ENCODE measurements at places on chromosomes 11 and 22.

- no peak for DNase-seq
These were observed 15.9 kb downstream of the NUP98 start for GRCh38 chr11:3781423-3781822.

DNA sequence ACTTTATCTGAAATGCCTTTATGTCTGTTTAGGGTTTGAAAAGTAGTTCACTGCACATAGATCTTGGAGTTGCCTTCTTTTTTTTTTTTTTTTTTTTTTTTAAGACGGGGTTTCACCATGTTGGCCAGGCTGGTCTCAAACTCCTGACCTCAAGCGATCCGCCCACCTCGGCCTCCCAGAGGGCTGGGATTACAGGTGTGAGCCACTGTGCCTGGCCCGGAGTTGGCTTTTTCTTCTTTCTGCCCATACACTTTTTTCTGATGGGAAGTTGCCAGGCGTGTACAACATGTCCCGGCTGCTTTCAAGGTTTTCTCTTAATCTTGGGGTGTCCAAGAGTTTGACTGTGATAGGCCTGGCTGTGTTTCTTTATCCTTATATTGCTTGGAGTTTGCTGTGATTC, 12.9 kb upstream of the GNB1L start:
- no peak for DNase-seq

DNA sequence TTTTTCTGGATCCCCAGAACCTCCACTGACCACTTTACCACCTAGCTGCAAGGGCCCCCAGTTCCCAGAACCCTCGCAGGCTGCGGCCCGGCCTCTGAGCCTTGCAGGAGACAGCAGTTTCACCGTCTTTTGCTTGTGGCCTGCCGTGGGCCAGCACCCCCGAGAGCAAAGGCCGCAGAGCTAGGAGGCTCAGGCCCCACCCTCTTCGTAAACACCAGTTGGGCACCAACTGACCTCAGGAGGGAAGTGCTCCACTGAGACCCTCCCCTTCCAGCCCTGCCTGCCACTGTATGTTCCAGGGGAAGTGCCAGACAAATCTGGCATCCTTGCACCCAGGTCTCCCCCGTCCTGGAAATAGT, 23.4 kb upstream of the CREB3L1 start:
- DNase-seq: no peak

GRCh38 chr11:129643031-129643721, 172.5 kb upstream of the TMEM45B start:
- DNase-seq: peak; percentile 85

GRCh38 chr11:85279267-85279666, 347.9 kb downstream of the DLG2 start:
- DNase-seq: no peak

DNA sequence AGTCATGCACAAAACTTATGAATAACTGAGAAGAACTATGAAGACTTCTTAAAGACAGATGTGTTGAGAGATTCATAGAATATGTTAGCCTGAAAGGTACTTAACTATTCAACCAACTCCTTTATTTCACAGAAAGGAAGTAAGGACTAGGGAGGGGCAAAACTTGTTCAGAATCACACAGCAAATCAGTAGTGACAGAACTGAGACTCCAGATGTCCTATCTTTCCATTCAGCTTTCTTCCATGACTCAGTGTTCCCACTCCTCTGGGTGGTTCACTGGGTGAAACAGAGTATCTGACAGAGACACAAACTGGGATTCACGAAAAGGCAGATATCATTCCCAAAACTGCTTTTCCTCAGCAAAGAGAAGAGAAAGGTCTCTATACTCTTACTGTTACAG, 1053.3 kb downstream of the DLG2 start:
- DNase-seq: no peak

DNA sequence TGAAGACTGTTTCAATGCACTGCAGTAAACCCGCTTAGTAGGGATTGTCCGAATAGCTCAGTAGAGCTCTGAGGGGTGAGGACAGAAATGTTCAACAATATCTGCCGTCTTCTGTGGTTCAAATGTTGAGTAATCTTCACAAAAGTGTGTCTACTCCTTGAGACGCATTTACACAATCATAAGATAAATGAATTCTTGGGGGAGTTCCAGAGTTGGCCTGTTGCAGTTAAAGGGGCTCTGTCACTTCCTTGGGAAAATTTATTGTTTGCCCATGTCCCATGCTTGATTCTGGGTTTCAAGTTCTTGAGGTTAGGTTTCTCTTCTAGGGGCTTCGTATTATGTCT, 614 bp downstream of the ANO3 start:
- no peak for DNase-seq

DNA sequence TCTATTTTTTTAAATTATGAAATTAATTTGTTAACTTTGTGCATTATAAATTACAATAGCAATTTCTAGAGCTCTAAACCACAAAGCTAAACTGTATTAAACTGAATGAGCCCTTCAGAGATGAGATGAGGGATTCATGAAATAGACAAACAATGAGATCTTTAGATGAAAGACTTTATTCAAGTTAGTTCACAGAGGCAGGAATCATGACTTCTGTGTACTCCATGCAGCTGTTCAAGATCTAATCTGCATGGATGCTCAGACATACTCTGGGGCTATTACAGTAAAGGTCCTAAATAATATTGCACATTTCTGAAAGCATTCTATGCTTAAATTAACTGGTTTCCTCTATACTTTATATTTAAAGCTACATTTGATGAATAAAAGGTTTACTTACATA, 122.7 kb downstream of the FCHSD2 start:
- DNase-seq: no peak

DNA sequence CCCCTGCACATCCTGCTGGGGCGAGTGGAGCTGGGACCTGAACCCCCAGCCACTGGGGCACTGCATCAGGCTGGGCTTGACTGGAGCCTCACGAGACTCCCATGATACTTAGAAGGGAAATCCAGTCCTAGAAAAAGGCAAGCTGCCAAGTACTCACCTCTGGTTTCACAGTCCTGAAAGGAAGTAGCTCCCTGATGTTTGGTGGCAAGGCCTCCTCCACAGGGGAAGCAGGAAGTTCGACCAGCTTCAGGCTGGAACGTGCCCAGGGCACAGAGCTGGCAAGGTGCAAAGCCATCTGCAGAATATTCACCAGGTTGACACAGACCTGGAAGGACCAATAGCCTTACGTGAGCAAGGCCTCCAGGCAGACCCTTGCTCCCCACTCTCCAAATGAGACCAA, 26.8 kb upstream of the NRIP3 start:
- DNase-seq: no peak

GRCh38 chr11:30583476-30584280, 2.5 kb downstream of the MPPED2 start:
- DNase-seq: no peak

- no peak for DNase-seq
These were observed 26.5 kb downstream of the MED15 start for GRCh38 chr22:20533879-20534265.
